ENCODE measurements at places on chromosomes 3 and 15.

DNA sequence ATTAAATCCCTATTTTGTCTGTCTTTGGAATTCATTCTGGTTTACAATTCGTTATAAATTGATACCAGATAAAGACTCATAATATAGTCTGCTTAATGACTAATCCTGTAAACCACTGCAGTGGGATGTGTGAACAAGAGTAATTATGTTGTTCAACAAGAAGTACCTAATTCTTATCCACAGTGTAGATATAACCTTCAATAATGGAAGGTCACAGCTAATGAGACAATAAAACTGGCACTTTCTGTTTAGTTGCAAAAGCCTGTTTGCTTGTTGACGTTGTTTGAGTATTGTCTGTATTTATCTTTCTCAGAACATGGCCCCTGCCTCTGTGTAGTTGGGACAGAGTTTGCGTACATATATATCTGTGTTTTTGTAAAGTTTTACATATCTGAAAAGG is 26.7 kb downstream of the PIAS1 start:
- DNase-seq, result no peak

GRCh38 chr15:82100111-82100929 is 54.5 kb upstream of the MEX3B start:
- DNase-seq, result peak; percentile 26

GRCh38 chr3:12992629-12993516 is 80.4 kb downstream of the IQSEC1 start:
- DNase-seq, result no peak

GRCh38 chr3:7498715-7499114 is 637.8 kb downstream of the GRM7 start:
- DNase-seq, result no peak

DNA sequence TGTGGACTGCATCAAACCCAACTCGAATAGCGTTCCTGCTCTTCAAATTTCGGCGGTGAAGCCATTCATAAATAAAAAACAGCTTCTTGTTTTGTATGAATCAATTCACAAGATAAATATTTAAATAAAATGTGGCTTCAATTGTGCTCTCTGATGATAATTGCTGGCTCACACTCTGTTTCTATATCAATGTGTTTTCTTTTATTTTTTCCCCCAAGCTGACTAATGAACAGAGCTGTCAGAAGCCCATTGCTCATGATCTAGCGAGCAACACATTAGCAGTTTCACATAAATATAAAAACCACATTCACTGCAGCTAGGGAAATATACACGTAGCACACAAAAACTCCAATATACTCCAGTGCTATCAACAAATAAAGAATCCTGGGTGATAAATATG is 45.0 kb upstream of the FOXP1 start:
- no peak for DNase-seq

DNA sequence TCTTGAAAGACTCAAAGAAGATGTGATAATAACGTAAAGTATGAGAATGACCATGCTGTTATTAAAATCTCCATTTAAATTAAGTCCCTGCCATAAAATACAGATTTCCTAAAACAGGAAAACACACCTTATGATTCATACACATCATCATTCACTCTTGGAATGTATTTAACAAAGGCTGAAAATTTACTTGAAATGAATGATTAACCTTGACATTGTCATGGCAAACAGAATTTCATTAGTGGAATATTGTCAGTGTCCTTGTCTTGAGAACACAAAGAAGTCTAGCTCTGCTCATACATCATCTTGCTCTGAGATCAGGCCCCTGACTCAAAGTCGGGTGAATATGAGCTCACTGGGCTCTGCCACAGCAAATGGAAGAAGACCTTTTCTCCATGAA is 313.9 kb downstream of the FGF12 start:
- no peak for DNase-seq

DNA sequence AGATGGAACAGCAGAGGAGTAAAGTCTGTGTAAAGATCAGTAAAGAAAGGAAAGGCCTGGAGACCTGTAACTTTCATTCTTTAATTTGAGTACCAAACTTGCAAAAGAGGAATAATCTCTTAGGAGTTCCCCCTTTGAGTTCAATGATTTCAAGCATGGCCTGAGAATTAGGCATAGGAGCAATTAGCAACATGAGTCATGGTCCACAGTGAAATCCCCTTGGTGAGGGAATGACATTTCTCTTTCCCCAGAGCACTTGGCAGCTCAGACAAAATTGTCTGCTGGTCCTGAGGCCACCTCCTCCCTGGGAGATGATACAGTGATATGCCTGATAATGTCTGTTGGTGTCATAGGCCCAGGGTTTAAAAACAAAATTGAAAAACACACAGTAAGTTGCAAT is 81.4 kb upstream of the CRBN start:
- DNase-seq, result no peak

DNA sequence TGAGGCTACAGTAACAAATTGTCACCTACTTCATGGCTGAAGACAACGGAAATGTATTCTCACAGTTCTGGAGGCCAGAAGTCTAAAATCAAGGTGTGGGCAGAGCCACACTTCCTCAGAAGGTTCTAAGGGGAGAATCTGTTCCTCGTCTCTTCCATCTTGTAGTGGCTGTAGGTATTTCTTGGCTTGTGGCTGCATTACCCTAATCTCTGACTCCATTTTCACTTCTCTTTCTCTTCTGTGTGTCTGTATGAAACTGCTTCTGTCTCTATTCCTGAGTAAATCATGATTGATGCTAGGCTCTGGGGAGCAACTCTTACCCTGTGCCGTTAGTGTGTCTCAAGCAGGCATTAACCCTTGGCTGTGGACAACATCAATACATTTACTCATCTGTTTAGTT is 164.7 kb downstream of the SQOR start:
- DNase-seq, result no peak

DNA sequence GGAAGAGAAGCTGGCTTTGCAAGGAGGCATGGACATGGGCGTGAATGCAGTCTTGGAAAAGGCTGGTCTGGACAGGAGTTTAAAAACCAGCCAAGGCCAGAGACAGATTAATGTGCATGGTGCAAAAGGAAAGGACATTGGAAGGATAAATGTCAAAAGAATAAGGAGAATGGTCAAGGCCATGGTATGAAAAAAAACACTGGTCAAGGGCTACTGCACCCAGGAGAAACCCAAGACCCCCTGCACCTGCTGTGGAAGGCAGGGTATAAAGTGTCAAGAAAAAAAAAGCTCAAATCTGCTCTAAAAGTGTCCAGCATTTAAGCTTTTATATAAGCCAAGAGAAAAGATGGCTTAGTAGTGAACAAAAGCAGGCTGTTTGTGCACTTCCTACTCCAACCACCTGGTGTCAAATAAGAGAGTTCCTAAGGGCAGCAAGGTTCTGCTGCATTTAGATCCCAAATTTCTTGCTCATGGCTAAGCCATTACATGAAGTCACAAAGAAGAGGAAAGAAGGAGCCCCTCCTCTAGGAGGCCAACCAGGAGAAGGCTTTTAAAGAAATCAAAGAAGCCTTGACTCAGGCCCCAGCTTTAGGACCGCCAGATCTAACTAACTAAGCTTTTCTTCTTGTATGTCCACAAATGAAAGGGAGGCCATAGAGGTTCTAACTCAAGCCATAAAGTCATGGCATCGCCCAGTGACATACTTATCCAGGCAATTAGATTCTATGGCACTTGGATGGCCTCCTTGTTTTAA is 16.9 kb downstream of the CCR4 start:
- DNase-seq, result no peak

- DNase-seq, result no peak
These were observed 37.7 kb upstream of the BCL2L10 start for GRCh38 chr15:52150043-52150825.

- peak; percentile 67 for DNase-seq
These were observed 12.5 kb downstream of the RBM5 start for GRCh38 chr3:50100956-50101845.

DNA sequence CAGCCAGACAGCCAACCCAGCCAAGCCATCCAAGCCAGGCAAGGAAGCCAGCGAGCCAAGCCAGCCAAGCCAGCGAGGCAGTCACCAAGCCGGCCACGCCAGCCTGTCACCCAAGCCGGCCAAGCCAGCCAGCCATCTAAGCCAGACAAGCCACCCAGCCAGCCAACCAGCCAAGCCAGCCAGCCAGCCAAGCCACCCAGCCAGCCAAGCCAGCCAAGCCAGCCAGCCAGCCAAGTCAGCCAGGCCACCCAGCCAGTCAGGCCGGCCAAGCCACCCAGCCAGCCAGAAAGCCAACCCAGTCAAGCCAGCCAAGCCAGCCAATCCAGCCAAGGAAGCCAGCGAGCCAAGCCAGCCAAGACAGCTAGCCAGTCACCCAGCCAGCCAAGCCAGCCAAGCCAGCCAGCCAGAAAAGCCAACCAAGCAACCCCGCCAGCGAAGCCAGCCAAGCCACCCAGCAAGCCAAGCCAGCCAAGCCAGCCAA is 201.2 kb downstream of the GOLGA6L6 start:
- no peak for DNase-seq

DNA sequence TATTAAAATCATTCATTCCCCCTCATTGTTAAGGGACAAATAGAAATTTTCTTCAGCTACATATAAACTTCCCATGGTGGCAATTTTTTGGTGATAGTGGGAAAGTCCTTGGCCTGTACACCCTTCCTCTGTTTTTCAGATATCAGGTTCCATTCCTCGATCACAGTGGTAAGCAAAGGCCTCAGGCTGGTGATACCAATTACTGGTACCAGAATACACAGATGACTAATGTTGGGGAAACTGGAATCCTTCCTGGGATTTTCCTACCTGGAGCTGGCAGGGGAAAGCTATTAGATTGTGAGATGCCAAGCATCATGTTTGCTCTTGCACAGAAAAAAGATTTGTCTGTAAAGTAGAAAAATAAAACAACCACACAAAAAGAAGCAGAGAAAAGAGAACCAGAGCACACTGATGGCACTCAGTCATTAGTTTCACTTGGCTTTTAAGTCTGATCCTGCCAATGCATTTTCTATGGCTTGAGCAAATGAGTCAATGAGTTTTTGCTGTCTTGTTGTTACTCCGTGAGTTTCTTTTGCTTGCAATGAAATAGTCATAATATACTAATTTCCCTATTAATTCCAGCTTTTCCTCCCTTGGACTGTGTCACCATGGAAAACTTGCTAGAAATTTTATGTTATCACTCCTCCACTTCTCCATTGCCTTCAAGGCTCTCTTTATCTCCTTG is 795.0 kb downstream of the ROBO1 start:
- DNase-seq, result no peak

DNA sequence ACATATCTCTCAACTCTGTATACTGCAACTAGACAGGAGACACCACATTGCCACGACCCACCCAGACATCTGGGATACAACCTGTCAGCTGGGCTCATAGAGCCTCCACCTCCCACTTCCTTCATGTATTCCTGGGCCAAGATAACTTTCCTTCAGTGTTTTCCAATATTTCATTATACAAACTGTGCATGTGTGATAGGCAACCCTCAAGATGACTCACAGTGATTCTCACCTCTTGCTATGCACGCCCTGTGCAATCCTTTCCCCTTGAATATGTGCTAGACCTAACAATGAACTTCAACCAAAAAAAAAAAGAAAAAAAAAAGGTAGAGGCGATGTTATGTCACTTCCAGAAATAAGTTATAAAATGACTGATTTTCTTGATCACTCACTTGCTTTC is 138.0 kb upstream of the ALCAM start:
- no peak for DNase-seq

DNA sequence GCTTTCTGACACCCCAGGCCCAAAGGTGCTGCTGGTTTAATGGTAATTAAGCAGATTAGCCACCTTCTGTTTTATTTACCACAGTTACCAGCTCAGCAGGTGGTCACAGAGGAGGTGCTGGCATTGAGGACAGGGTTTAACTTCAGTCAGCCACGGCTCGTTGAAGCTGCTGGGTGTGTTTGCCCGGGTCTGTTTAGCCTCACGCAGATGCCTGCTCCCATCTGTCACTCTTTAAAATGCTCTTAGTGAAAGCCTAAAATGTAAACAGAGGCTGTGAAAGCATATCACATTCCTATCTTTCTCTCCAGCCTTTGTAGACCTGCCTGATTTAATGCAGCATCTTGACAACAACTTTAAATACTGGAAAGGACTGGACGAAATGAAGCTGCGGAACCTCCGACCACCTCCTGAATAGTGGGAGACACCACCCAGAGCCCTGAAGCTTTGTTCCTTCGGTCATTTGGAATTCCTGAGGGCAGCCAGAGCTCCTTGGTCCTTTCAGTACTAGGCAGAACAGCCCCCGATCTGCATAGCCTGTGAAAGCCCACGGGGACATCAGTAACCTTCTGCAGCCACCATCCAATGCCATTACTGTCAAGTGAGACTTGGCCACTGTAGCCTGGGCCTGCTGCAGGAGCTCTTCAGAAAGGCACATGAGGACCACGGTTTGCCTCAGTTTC is 156.0 kb downstream of the PDE8A start:
- DNase-seq, result peak; percentile 42

DNA sequence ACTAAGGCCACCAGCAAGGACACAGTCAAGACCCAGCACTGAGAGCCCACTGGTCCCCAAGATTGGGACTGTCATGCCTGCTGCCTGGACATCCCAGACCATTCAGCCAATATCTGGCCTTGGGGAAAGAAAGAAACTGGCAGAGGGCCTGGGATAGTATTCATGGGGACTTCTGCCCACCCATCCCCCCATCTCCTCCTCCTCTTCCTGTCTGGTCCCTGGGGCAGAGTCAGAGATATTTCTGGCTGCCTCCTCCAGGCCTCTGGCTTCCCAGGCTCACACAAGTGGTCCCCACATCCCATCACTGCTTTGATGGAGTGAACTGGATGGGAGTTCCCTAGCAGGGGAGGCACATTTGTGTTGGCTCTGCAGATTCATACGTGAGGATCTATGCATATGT is 4.2 kb upstream of the RASL12 start:
- DNase-seq, result no peak

DNA sequence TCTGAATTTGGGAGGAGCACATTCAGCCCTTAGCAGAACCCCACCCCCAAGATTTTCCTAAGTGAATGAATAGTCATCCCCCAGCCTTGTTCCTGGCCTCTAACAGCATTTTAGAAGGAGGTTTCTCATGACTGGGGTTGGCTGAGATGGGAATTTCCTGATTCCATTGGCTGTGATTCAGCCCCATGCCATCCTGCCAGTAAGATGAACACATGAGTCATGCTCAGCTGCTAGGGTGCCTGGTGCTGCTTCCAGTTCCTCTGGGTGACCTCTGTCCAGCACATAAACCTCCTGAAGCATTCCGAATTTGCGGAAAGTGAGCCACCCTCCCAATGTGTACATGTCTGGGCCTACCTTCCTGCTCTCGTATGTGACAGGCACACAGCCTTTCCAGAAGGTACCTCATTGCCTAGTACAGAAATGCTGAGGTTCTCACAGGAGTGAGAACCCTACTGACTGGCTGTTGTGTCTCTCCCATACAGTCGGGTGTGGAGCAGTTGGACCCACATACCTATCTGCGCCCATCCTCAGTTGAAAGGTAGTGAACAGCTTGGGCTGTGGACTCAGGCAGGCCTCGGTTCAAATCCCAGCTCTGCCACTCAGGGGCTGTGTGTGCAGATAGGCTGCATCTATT is 91.7 kb downstream of the APBA2 start:
- peak; percentile 94 for DNase-seq

DNA sequence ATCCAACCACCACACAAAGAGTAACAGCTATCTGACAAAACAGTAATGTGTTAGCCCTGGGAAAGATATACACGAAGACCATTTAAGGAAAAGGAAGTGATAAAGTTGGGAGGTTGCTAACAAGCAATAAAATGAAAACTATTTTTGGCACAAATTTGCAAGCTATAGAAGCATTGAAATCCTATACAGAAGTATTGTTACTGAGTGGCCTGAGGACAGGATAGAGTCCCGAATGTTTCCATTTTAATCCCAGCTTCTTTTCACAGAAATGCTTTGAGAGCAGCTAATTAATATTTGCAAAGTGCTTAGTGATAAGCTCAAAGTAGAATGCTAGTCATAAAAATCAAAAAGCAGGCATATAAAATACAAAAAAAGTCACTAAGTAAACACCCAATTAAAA is 51.5 kb downstream of the RAD18 start:
- no peak for DNase-seq

- peak; percentile 74 for DNase-seq
These were observed 19.4 kb upstream of the UBE2E2 start for GRCh38 chr3:23183731-23184130.
